ENCODE measurements at places on chromosomes 4 and X.

DNA sequence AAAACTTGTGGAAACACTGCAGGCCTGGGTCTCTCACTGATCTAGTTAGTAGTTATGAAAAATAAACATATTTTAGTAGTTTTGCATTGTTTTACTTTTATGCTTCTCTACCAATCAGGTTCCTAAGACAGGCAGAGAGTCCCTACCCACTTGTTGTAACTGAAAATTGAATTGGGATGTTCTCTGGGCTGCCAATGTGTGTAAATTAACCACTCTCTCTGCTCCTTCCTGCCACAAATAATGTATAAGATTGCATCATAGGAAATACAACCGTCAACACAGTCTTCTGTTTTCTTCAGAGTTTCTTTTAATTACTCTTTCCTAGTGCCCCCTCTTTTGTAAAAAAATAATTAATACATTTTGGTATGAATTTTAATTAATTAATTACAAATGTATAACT lies 677.3 kb downstream of the FSTL5 start:
- no peak for DNase-seq

DNA sequence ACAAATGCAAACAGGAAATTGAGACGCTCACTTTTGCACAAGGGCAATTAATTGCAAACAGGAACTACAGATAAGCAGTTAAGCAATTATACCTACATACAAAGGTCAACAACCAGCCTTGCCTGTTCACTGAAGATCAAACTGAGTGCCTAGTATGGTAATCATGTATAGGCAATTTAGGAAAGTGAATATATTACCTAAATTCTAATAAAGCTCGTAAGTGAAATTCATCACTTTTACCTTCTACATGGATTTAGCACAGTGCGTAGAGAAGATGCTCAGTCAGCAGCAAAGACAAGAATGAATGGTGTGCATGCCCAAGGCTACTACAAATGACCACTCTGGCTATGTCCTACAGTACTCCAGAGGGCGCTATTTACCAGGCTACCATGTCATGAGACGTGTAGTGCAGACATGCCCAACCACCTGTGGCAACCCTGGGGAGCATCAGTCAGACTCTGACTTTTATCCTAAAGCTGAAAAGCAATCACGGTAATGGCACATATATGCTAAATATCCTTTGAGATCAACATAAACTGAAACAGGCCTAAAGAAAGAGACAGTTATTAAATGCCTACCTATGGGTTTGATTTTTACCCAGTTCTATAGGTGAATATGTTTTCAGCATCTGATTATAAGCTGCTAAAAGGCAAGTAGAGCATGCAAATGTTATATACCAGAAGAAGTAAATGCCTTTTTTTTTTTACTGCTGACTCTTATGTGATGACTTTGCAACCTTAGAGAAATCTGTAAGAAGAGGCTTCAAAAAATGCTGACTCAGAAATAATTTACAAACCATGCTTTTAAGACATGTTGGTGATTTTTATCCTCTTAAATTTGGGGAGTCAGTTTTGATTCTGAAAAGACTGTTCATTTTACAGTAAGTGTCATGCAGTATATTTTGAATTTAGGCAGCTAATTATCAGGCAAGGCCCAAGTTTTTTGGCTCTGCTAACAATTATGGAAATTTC lies 178.0 kb downstream of the PPP3CA start:
- peak; percentile 9 for DNase-seq

GRCh38 chr4:89469930-89470375 lies 162.4 kb upstream of the GPRIN3 start:
- DNase-seq = no peak

DNA sequence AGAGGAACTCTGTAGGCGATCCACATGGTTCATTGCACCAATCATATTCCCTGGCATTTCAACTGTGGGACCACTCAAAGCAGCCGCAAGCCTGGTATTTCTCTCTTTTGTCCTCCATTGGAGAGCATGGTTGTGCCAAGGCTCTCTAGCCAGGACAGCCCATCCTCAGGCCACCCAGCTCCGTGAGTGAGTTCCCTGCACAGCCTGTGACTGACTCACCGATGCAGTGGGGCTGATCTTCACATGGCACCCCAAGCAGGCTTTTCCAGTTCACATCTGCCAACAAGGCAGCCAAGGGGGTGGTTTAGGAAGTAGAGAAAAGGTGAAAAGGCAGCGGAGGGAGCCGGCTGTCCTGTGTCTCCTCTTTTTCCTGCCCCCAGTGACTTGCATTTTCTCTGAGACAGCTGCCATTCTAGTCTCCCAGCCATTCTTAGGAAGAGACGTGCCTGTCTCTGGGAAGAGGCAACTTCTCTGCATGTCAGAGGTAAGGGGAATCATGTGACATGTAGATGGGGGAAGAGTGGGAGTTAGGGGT lies 69.2 kb downstream of the MID1IP1 start:
- no peak for DNase-seq

GRCh38 chr4:90137555-90137954 lies 10.4 kb downstream of the CCSER1 start:
- DNase-seq = no peak

DNA sequence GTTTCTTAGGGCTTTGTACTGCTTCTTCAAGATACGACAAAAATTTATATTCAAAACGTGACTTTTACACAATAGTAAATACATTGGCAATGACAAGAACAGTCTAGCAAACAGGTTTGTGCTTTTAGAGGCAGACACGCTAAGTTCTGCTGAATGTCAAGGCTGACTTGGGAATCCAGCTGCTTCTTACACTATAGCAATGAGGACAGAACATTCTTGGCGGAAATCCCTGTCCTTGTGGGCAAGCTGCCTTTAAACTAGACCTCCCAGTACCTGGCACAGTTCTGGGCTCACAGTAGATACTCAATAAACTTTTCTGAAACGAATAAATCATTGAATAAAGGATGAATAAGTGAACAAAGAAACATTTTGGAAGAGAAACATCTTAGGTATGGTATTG lies 148.2 kb downstream of the RASL11B start:
- no peak for DNase-seq

DNA sequence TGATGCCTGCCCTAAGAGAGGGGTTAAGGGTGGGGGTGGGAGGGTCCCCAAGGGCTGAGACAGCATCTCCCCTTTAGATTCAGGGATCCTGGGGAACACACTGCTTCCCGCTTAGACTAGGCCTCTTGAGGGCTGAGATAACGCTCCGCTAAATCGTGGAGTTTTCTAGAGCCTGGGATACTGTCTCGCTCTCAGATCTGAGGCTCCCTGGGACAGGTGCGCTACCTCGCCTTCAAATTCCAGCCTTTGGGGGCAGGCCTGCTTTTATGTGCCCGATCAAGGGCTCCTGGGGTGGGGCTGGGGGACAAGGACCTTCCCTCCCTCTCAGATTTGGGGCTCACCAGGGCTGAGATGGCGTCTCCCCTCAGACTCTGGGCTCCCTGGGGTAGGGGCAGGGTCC lies 440 bp upstream of the ARHGAP36 start:
- DNase-seq = no peak

DNA sequence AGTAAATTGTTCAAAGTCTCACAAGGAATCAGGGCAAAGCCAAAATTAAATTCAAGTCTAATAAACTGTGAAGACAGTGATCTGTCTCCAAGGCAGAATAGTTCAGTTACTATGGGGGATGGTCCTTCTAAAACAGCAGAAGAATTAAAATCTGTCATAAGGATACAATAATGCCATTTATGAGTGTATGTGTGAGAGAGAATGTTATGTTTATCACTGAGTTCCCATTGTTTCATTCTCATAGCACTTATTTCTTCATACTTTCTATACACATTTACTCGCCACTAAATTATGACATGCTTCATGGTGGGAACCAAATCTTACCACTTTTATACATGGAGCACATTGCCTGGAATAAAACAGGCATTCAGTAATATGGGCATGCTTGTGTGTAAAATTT lies 102.5 kb downstream of the AMMECR1 start:
- DNase-seq = no peak

DNA sequence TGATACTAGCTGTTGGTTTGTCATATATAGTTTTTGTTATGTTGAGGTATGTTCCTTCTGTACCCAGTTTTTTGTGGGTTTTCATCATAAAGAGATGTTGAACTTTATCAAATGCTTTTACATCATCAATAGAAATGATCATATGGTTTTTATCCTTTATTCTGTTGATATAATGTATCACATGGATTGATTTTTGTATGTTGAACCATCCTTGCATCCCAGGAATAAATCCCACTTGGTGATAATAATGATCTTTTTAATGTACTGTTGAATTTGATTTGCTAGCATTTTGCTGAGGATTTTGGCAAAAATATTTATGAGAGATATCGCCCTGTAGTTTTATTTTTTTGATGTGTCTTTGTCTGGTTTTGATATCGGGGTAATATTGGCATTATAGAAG lies 22.5 kb upstream of the NAA11 start:
- no peak for DNase-seq

DNA sequence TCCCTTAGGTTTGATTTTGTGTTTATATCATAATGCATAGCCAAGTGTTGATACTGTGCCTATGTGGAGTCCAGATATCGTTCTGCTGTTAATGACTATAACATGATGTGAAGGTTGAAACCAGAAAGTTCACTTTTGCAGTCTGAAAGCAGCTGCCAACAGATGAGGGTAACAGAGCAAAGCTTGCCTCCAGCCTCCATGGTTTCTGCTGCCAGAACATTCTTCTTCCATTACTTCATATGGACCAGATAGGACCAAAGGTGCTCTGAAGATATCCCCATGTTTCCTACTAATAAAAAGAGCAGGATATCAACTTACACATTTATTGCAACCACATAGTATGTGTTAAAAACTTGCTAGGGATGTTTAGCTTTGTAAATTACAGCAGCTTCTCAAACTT lies 394.1 kb downstream of the SPRY1 start:
- DNase-seq = no peak

DNA sequence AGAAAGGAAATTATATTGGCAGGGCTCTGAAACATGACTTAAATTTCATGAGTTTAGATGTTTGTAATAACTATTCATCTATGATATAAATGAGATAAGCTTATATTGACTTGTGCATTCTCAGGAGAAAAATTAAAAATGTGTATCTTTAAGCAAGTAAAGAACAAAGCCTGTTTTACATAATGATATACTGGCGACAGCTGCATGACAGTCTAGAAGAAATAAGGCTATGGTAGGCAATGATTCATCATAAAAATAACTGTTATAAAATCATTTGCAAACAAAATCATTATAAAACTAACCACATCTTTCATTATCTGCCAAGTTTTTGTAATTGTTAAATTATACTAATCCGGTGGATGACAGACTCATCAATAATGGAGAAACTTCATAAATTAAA lies 188.1 kb downstream of the ADAM29 start:
- DNase-seq = no peak

DNA sequence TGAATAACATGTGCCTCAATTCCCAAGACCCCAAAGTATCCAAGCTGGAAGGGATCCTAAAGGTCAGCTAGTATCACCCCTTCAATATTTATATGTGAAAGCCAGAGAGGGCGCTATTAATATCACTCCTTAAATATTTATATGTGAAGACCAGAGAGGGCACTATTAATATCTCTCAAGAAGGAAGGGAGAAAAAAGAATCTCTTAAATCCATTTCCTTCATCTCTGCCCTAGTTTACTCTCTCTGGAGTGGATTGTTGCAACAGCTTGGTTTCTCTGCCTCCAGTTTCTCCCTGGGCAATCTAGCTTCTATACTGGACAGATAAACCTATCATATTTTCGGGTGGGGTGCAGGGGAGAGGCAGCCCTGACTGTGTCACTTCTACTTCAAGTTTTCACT lies 31.6 kb upstream of the MSN start:
- DNase-seq = no peak

GRCh38 chr4:2101346-2102044 lies 42.4 kb downstream of the NAT8L start:
- no peak for DNase-seq

GRCh38 chrX:153928846-153929245 lies 2.8 kb upstream of the ARHGAP4 start:
- DNase-seq = no peak

DNA sequence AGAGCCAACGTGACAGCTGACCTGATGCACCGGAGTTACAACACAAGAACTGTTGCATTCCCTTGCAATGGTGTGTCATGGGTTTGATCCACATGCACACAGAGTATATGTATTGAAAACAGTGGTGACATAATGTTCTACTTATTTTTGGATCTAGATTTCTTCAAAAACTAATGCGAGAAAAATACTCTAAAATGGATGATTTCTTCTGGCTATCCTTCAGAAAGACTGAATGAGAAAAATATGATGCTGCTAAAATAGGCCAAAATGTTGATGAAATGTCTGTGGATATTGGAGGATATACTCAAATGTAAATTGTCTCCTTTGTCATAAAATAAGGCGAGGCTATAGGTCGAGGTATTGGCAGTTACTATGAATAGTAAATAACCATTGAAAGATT lies 30.4 kb downstream of the LIMCH1 start:
- DNase-seq = no peak

DNA sequence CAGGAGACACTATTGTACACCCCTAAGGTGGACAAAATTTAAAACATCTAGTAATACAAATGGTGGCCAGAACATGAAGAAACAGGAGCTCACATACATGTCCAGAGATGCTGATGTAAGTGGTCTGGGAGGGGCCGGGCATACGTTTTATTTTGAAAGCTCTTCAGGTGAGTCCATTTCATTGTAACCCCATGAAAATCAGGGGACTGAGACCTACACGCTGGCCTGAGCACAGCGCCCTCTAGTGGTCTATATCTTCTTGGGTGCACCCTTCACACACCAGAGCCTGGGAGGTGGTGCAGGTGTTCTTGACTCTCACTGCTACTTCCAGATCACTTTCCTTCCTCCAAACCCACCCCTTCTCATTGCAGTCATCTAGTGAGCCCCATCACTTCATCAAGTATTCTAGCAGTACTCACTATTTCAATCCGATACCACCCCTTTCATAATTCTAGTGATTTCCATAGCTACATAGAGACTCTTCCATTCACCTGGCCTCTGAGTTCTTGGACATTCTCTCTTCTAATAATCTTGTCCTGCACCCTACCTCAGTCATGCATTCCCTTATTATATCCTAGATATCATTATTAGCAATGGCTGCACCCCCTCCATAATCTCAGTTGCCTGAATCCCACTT lies 4.3 kb upstream of the TLR6 start:
- peak; percentile 21 for DNase-seq

- DNase-seq = no peak
Observed at GRCh38 chr4:41211951-41212615, 2.3 kb downstream of the APBB2 start.

- DNase-seq = no peak
Observed at GRCh38 chr4:121535351-121535750, 154.5 kb upstream of the QRFPR start.

- no peak for DNase-seq
Observed at GRCh38 chrX:23332101-23332887, 2.4 kb upstream of the PTCHD1 start.

- no peak for DNase-seq
Observed at GRCh38 chr4:111399623-111400022, 745.6 kb upstream of the FAM241A start.

DNA sequence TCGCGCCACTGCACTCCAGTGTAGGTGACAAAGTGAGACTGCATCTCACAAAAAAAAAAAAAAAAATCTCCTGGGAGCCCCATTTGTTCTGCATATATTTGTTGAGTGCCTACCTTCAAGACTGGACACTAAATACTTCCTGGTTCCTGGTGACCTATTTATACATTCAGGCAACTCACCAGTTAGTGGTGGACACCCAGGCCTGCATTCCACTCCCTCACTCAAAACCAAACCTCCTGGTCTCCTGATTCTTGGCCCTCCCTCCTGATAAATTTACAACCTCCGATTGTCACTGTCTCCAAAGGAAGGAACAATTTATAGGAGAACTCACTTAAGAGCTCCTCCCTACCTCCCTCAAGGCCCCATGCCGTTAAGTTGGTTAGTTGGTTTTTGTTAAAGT lies 3.1 kb downstream of the SYAP1 start:
- DNase-seq = no peak
